ENCODE measurements at places on chromosomes 4 and X.

DNA sequence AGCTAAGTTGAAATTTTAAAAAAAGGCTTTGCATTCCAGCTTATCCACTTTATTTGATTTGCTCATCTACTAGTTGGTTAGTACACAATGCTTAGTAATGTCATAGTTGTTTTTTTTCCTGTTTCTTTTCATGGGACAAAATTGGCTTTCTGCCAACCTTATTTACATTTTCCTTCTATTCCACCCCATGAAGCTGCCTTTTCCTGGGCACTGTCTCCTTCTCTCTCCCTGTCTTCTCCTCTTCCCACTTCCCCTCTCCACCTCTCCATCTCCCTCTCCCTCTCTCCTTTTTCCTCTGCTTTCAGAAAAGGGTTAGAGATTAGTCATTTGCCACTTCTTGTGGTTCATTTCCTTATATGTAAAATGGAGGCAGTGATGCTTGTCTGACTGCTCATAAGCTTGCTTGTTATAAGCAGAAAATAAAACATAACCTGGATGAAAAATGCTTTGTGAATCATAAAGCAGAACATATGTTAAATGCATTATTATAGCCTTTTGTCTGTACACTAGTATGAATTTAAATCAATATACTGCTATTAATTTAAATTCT, 181.9 kb downstream of the CEP135 start:
- no peak overlapping the region for H3K4me3 ChIP-seq
- no peak overlapping the region for H3K27ac ChIP-seq
- H3K27me3 ChIP-seq = no peaks in the 10 kb centered on the region
- DNase-seq = no peak
- H3K4me1 ChIP-seq = no peaks in the 10 kb centered on the region

DNA sequence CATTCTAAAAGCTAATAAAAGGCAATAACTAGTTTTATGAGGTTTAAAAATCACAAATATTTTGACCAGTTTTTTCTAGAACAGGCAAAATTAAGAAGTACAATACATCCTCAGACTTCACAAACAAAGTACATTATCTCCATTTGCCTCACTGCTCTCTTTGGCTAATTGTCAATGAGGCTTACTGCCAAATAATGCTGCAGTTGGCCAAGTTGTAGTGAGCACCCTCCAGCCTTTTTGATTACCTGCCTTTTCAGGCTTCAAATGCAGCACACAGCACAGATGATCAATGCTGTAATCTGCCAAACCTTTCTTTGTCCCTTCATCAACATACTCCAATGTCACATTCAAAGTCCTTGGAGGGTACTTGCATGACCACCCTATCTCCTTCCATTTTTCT, 605.2 kb downstream of the KLHL13 start:
- no peaks in the 10 kb centered on the region for H3K27me3 ChIP-seq
- DNase-seq = no peak
- H3K4me3 ChIP-seq = no peak overlapping the region
- no peak overlapping the region for H3K27ac ChIP-seq
- H3K4me1 ChIP-seq = no peaks in the 10 kb centered on the region

GRCh38 chr4:40857956-40858355, 108.2 kb downstream of the NSUN7 start:
- DNase-seq = no peak
- H3K36me3 ChIP-seq = no peaks in the 10 kb centered on the region
- no peak overlapping the region for H3K27ac ChIP-seq

DNA sequence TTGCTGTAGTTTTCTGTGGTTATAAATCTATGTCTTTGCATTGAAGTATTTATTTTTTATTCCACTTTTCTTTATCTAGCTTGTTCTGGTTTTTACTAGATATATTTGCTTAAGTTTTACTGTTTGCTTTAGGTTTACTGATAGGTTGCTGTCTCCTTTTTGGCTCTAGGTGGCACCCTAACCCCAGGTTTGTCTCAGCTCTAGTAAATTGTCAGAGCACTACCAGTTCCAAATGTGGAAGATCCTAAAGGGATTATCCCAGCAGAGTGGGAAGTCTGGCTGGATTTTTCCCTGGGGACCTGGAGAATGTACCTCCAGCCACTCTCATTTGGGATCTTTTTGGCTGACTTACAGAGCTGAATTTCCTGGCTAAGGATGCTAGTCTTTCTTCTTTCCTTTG, 106.1 kb downstream of the PBDC1 start:
- H3K36me3 ChIP-seq = no peaks in the 10 kb centered on the region
- H3K4me3 ChIP-seq = no peak overlapping the region
- H3K4me1 ChIP-seq = no peaks in the 10 kb centered on the region
- H3K27ac ChIP-seq = no peak overlapping the region

GRCh38 chr4:156132196-156132595, 178.5 kb upstream of the CTSO start:
- no peak overlapping the region for H3K27ac ChIP-seq
- H3K36me3 ChIP-seq = no peaks in the 10 kb centered on the region
- DNase-seq = no peak
- no peaks in the 10 kb centered on the region for H3K27me3 ChIP-seq

GRCh38 chrX:129648514-129649267, 6.1 kb downstream of the APLN start:
- no peaks in the 10 kb centered on the region for H3K36me3 ChIP-seq
- DNase-seq = no peak
- no peak overlapping the region for H3K4me3 ChIP-seq
- H3K27me3 ChIP-seq = no peaks in the 10 kb centered on the region
- H3K27ac ChIP-seq = no peak overlapping the region

DNA sequence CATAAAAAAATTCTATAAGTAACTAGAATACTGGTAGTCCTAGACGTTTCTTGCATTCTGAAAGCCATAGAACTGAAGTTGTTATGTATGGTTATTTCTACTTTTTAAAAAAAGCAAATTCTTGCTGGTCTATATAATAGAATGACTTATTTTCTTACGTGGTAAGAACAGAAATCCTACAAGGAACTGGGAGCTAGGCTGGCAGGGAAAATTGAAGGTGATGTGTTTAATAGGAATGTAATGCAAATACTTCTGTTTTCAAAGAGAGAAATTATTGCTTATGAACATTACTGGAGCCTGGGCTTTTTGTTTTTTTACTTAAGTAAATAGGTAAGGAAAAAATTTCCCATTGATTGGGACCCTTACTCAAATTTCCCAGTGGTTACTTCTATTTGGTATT, 8.9 kb downstream of the CCNA2 start:
- H3K4me3 ChIP-seq = no peak overlapping the region
- no peaks in the 10 kb centered on the region for H3K4me1 ChIP-seq
- no peak overlapping the region for H3K27ac ChIP-seq

- no peak for DNase-seq
- H3K4me1 ChIP-seq = no peaks in the 10 kb centered on the region
- H3K4me3 ChIP-seq = no peak overlapping the region
- H3K27ac ChIP-seq = no peak overlapping the region
Observed at GRCh38 chr4:72531322-72531721, 37.7 kb downstream of the ADAMTS3 start.

DNA sequence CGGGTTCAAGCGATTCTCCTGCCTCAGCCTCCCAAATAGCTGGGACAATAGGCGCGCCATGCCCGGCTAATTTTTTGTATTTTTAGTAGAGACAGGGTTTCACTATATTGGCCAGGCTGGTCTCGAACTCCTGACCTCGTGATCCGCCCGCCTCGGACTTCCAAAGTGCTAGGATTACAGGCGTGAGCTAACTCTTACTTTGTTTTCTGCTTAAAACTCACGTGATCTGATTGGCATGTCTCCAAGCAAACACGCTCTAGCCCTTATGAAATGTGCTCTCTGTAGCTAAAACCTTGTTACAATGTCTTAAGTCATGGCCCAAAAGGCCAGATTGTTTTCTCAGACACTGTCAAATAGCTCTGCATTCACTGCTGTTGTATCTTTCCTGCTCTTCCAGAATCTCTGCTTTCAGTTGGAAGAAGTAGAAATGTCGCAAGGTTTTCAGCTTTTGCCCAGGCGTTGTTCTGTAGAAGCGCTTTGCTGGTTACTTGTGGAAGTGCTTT, 39.7 kb upstream of the OGT start:
- H3K4me3 ChIP-seq = peak overlapping the region; percentile 54
- DNase-seq = no peak
- H3K27ac ChIP-seq = no peak overlapping the region

GRCh38 chr4:6272863-6273660, 3.4 kb downstream of the WFS1 start:
- H3K4me1 ChIP-seq = peaks cover 45% of the 10 kb centered on the region
- H3K36me3 ChIP-seq = no peaks in the 10 kb centered on the region
- DNase-seq = peak; percentile 39
- H3K27ac ChIP-seq = peak overlapping the region; percentile 70
- H3K27me3 ChIP-seq = no peaks in the 10 kb centered on the region
- H3K4me3 ChIP-seq = peak overlapping the region; percentile 31

DNA sequence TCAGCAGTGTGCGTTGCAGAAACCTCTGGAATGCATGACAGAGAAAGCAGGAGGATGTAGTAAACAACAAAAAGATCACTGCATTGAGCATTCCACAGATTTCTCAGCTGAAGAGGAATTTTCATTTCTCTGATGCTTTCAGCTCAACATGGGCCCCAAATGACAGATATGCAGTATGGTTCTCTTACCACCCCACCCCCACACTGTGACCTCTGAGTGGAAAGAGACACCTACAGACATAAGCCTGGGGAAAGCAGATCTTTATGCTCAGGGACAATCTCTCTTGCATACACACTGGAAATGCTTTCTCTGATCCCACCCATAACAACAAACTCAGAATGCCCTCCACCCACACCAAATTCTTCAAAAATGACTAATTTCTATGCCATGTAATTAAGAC, 983.7 kb upstream of the LCORL start:
- H3K36me3 ChIP-seq = no peaks in the 10 kb centered on the region
- H3K27me3 ChIP-seq = no peaks in the 10 kb centered on the region
- no peak for DNase-seq
- H3K4me1 ChIP-seq = no peaks in the 10 kb centered on the region

DNA sequence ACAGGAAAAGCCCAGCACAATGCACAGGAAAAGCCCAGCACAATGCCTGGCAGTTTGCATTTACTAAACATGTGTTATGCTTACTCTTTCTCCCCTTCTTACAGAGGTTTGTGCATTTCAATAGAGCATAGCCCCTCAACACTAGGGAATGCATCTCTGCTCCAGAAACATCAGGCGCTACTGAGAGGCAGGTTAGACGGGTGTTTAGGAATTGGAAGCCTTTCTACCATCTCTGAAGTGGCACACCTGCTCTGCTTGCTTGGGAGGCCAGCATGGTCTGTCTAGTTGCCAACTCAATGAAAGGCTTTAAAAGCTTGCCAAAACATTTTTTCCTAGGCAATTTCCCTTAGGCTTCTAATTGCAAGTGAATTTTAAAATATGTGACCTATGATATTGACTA, 55.7 kb downstream of the GRID2 start:
- no peaks in the 10 kb centered on the region for H3K27me3 ChIP-seq
- no peak for DNase-seq
- H3K4me3 ChIP-seq = no peak overlapping the region
- no peaks in the 10 kb centered on the region for H3K36me3 ChIP-seq
- H3K4me1 ChIP-seq = no peaks in the 10 kb centered on the region
- no peak overlapping the region for H3K27ac ChIP-seq

DNA sequence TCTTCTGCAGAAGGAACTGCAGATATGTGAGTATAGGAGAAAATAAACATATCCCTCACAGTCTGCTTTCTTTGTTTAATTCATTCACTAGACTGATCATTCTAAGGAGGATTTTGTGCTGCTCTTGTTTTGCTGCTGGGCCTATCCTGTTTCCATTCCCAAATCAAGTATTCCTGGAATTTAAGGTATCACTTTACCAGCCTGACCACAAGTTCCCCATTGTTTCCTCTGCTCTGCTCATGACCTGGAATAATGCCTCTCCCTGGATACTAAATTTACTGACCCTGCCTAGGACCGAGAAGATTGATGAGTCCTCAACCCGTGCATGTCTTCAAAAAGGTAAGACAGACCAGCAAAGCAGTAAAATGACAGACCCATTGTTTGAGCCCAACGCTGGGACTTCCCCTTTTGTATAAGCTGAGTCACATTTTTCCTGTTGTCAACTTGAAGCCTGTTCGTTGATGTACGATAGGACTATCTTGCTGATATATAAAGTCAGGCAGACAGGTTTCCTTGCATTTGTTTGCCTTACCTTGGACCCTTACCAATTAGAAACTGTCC, 85.5 kb upstream of the TET2 start:
- DNase-seq = no peak
- no peak overlapping the region for H3K27ac ChIP-seq
- no peaks in the 10 kb centered on the region for H3K4me1 ChIP-seq
- H3K36me3 ChIP-seq = no peaks in the 10 kb centered on the region

DNA sequence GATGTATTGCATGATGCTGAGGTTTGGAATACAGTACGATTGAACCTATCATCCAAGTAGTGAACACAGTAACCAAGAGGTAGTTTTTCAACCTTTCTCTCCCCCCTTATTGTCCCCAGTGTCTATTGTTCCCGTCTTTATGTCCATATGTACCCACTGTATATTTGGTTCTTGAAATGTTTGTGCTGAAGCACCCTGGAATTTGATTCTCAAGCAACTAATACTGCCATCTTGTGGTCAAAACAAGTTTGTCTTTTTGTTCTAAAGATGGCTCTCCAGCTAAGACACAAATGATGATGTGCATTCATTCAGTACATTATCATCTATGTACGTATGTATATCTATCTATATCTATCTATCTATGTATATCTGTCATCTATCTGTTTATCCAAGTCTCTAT, 33.5 kb upstream of the DCX start:
- H3K27me3 ChIP-seq = no peaks in the 10 kb centered on the region
- H3K27ac ChIP-seq = no peak overlapping the region
- H3K4me3 ChIP-seq = no peak overlapping the region
- H3K4me1 ChIP-seq = no peaks in the 10 kb centered on the region

GRCh38 chr4:1802151-1802715, 9.1 kb downstream of the FGFR3 start:
- DNase-seq = no peak
- no peak overlapping the region for H3K4me3 ChIP-seq

- H3K27ac ChIP-seq = no peak overlapping the region
- no peaks in the 10 kb centered on the region for H3K36me3 ChIP-seq
- H3K4me3 ChIP-seq = no peak overlapping the region
- H3K27me3 ChIP-seq = no peaks in the 10 kb centered on the region
- H3K4me1 ChIP-seq = no peaks in the 10 kb centered on the region
Observed at GRCh38 chrX:39162322-39162735, 361.1 kb downstream of the MID1IP1 start.

DNA sequence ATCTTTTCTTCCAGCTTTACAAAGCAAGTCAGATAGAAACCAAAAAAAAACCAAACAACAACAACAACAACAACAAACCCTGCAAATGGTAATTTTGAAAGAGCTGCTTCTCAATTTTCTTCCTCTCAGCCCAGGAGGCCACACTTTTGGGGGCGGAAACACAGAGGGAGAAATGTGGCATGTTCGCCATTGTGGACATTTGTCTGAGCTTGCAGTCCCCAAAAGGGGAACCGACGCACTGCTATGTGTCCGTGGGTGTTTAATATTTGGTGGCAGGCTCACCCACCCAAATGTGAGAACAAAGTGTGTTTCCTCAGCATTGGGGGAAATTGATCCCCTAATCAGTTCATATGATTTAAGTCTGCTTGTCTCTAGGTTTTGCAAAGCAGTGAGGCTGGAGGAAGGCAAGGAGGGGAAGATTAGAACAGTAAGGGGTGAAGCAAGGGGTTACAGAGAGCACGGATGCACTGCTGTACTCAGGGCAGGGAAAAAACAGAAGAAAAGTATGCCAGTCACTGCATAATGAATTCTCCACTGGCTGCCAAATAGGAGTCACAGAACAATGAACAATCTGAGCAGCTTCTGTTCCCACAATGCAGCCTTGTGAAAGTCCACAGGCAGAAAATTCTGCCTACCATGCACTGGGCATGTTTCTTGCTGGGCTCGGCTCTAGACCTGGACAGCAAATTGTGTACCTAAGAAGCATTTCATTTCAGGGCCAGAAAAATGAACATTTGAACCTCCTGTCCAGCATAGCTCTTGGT, 74.7 kb upstream of the GPM6B start:
- H3K27me3 ChIP-seq = no peaks in the 10 kb centered on the region
- no peak for DNase-seq
- no peaks in the 10 kb centered on the region for H3K4me1 ChIP-seq
- H3K4me3 ChIP-seq = no peak overlapping the region
- no peaks in the 10 kb centered on the region for H3K36me3 ChIP-seq

Measured in Panc1 (cell line).